Activated T-cell treated with anti-CD3 and anti-CD28 coated beads, Interleukin-2, amount 50 U/mL, for 48 hours (primary cell): ENCODE measurements at places on chromosomes 16 and 17.

DNA sequence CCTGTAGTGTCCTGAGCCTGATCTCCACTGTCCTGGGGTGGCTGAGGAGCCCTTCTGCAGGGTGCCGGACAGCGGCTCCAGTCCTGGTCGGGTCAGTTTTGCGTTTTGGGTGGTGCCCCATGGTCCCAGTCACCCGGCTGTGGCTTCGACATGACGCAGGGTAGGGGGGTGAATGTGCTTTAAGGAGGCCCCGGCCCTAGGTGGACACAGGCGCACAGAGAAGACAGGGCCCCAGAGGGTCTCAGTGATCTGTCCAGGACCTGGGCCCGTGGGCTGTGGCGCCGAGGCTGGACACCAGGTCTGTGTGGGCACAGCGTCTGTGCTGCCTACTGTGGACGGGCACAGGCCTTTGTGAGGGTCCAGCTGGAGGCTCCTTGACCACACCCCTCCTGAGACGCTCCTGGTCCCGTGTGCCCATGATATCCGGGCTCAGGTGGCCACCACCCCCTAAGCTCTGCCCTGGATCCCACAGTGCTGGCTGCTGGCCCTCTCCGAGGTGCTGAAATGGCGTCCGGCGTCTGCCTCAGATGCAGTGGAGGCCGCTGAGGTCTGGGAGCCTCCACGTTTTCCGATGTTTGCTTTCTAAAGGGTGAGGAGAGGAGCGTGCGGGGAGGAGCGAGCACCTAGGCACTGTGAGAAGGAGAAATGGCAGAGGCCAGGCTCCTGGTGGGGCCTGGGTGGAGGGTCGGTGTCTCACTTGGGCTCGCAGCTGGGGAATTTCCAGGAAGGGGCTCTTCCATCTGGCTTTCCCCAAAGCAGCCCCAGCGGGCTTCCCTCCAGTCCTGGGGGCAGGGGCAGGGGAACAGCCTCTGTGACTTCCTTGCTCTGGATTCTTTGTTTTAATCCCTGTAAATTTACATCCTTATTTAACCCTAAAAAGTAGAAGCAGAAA lies 56.1 kb upstream of the ACSF3 start:
- no peak for DNase-seq

- DNase-seq: no peak
Measured at GRCh38 chr16:67086822-67087221, 22.9 kb upstream of the PHAF1 start.

DNA sequence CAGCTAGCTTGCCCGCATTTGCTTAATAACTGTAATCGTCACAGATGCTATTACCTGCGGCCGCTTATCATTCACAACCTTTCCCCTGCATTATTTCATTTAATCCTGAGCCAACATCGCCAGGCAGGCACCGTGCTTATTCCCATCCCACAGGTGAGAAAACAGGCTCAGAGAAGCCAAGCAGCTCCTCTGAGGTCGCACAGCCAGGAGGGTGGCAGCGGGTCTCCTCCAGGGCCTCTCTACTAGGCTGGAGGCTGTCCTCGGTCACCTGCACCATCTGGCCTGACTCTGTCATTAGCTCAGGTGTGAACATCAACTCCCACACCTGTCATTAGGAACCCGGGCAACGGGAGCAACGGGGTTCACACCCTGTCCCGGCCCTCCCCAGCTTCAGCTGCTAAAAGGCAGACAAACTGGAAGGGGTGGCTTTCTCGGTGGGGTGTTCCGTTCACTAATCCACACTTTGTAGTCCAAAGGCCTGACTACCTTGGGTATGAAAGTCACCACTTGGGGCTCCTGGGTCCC lies 3.0 kb downstream of the PPL start:
- no peak for DNase-seq

DNA sequence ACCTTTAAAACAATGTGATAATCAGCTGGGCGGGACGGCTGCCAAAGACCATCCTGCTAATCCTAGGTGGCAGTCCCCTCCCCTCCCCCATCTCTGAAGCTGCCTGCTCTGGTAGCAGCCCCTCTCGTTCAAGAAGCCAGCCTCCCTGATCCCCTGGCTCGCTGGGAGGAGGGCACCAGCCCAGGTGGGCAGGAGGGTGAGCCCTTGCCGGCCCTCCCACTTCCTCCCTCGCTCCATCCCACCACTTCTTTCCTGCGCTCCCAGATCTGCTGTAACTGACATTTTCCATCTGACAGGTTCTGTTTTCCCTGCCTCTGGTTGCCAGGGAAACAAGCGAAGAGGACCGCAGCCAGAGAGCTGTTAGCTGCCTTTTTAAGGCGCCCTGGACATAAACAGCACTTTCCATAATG lies 155.7 kb upstream of the TNRC6C start:
- no peak for DNase-seq

- no peak for DNase-seq
Measured at GRCh38 chr17:45963889-45964288, 35.2 kb upstream of the STH start.

DNA sequence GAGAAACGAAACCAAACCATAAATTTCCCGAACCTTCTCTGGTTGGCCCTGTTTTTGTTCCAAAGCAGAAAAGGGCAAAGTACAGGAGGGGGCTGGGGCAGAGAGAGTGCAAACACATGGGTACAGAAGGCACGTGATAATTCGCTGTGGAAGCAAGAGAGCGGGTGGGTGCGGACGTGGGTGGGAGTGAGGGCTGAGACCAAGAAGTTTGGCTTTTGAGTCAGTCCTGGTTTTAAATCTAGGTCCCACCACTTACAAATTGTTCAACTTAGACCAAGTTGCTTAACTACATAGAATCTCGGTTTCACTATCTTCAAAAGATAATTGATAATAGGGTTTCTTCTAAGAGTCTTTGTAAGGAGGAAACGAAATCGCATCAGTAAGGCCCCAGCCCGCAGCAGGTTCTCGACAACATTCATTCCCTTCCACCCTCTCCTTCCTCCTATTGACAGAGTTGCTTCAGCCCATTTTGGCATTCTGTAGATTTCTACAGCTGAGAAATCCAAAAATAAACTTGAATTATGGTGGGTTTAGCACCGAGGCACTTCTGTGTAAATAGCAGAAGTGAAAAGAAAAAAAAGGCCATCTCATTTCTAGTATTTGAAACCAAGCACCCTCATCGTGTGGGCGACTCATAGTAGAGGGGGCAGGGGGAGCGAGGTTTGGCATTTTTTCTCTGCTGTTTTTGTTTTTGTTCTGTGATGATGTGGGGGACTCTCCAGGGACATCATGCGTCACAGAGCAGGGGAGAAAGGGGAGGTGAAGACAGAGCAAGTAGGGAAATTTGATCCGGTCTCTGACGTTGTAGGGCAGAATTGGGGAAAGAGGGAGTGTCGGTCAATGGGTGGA lies 33.6 kb upstream of the CCR7 start:
- DNase-seq: peak; percentile 89
